ENCODE measurements at places on chromosomes 16 and 17.

DNA sequence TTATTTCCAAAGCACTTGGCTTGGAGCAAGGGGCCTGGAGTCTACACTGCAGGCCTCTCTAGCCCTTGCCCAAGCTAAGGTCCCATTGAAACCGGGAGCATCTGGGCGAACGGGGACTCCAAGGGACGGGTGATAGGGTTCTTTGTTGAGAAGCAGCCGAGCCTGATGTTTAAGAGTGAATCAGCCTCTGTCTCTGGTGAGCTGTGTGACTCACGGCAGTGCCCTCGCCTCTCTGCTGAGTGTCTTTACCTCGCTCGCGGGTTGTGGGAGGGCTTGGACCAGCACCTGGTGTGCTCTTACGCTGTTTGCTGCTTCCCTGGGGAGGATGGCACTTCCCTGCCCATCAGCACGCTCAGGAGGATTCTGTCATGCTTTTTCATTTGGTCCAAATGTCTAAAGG lies 1.3 kb downstream of the HGS start:
- H3K36me3 ChIP-seq: no peaks in the 10 kb centered on the region
- no peaks in the 10 kb centered on the region for H3K27me3 ChIP-seq
- peaks cover 11% of the 10 kb centered on the region for H3K4me1 ChIP-seq
- H3K27ac ChIP-seq: no peak overlapping the region

DNA sequence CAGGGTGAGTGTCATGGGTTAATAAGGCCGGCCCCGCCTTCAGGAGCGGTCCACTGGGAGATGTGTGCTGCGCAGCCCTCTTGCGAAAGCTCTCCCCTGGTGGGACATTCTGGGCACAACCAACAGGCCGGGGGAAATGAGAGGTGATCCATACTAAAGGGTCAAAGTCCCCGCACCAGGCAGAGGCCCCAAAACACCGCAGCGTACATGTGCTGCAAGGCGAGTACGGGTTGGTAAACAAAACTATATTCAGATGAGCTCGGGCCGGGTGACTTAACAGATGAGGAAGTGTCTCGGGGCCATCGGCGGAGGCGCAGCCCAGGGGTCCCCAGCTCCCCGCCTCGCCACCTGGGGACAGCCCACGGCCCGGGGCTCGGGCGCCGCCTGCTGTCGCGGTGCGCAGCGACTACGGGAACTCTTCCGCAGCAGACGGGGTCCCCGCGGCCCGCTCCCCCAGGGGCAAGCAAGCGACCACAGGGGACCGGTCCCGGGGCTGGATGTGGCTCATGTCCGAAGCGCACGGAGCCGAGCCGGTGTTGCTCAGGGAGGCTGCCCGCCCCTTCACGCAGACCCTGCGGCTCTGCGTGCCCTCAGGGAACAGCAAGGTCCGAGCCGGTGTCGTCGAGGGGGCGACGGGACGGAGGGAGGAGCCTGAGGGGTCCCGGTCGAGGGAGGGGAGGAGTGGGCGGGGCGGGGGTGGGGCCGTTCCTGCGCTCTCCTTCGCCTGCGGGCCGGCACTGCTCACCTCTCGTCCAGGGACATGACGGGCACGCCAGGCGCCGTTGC lies at the start of gene RAB37:
RAB37 (plus strand) TSS at position 744 of the 786 bp plus-strand sequence; CDS start at position 761, 17 bp downstream.
- H3K36me3 ChIP-seq: no peaks in the 10 kb centered on the region
- H3K27me3 ChIP-seq: peaks cover 8% of the 10 kb centered on the region
- no peak for DNase-seq
- no peak within 1 kb of the TSS for H3K27ac ChIP-seq
- peak within 1 kb of the TSS; percentile 2 for H3K4me3 ChIP-seq

DNA sequence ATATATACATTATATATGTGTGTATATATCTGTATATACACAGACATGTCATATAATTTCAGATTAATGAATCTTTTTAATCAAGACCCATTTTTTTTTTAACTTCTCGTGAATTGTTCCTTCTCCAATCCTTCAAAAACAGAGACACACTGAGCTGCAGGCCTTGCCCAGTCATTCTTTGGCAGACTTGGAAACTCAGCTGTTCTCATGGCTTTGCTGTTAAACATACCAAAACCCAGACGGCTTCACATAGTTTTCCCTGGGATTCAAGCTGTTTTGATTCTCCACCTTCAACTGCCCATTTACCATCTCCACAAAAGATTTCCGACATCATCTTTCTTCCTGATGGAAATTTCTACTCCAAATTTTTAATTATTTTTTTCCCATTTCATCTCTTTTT lies 148.7 kb downstream of the KCNJ2 start:
- no peak overlapping the region for H3K27ac ChIP-seq
- H3K36me3 ChIP-seq: no peaks in the 10 kb centered on the region
- no peak for DNase-seq

- no peaks in the 10 kb centered on the region for H3K4me1 ChIP-seq
- H3K4me3 ChIP-seq: no peak overlapping the region
- no peaks in the 10 kb centered on the region for H3K36me3 ChIP-seq
- no peak overlapping the region for H3K27ac ChIP-seq
- DNase-seq: no peak
These were observed 82.2 kb upstream of the ARL4D start for GRCh38 chr17:43316522-43317142.

DNA sequence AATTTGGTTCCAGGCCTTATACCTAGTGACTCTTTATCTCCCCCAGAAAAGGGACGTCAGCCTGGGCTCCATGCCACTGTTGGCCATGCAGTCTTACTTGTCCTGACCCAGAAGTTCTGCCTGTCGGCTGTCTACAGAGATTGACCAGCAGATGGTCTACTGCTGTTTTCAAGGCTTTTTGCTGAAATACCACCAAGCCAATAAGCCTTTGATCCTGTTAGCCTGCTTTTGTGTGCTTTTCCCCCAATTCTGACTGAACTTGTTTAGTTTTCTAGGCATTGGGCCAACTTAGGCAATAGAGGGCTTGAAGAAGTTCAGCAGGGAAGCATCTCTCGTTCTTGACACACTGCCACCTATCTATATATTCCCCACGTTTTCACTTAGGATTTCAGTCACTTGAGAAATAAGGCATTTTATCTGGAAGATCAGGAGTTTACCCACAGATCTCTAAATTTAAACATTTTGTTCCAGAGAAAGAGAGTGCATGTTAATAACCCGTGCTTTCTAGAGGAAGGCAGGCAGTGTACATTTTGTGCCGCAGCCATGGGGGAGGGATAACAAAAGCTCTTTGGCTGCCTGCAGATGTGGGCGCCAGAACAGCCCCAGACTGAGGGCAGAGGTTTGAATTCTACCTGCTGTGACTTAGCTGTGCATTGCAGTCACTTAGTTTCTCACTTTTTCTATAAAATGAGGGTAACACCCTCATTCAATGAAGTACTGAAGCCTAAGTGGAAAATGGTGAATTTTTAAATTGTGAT lies 12.3 kb upstream of the CARMIL2 start:
- H3K36me3 ChIP-seq: no peaks in the 10 kb centered on the region
- DNase-seq: no peak
- no peaks in the 10 kb centered on the region for H3K27me3 ChIP-seq
- H3K4me3 ChIP-seq: no peak overlapping the region
- peaks cover 3% of the 10 kb centered on the region for H3K4me1 ChIP-seq
- no peak overlapping the region for H3K27ac ChIP-seq

DNA sequence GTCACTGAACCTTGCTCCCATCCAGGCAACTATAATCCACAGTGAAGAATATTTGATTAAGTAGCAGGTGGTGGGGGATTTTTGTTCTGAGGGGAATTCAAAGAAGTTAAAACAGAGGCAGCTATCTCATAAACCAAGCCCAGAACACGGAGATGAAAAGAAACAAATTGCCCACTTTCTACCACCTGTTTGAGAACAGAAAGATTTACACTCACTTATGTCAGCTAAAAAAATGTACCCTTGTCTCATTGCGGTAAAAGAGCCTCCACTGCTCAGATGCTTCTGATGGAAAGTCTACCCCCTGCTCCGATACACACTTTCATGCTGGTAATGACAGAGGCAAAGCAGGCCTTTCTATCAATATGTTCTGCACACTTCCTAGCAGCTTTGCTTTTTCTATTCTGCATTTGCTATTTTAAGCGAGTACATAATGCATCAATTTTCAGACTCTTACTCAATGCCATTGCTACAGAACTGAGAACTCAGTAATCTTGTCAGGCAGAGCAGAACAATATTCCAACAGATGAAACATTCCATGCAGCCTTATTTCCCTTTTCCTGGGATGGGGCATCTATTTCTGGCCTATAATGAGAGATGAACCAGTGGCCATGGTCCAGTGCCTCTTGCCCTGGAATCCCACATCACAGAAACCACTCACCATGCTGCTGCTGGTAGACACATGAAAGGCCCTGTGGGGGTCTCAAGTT lies 29.0 kb downstream of the CDK5R1 start:
- H3K4me1 ChIP-seq: no peaks in the 10 kb centered on the region
- DNase-seq: no peak
- H3K36me3 ChIP-seq: no peaks in the 10 kb centered on the region
- H3K27ac ChIP-seq: no peak overlapping the region
- H3K27me3 ChIP-seq: no peaks in the 10 kb centered on the region
- no peak overlapping the region for H3K4me3 ChIP-seq

DNA sequence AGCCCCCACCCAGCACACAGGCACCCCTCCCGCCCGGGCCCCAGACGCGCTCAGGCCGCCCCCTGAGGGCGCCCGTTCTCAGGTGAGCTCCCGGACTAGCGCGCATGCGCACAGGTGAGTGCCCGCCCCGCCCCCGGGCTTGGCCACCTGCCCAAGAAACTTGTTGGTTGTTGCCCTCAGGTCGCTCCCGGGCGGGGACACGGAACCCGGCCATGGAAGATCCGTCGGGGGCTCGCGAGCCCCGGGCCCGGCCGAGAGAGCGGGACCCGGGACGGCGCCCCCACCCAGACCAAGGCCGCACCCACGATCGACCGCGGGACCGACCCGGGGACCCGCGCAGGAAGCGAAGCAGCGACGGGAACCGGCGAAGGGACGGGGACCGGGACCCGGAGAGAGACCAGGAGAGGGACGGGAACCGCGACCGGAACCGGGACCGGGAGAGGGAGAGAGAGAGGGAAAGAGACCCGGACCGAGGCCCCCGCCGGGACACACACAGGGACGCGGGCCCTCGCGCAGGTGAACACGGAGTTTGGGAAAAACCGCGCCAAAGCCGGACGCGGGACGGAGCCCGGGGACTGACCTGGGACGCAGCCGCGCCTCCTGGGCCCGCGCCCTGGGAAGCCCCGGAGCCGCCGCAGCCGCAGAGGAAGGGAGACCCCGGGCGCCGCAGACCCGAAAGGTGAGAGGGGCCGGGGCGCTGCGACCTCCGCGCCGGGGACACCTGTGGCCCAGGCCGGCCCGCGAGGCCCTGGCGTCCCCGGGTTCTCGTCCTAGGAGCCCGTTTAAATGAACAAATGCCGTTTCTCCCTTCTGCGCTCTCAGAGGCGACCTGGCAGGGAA lies at the start of gene MARVELD3:
MARVELD3 (plus strand) TSS at position 167 of the 840 bp plus-strand sequence; CDS start at position 213, 46 bp downstream.
- peak; percentile 94 for DNase-seq
- H3K4me1 ChIP-seq: no peaks in the 10 kb centered on the region
- H3K36me3 ChIP-seq: no peaks in the 10 kb centered on the region
- H3K27ac ChIP-seq: peak within 1 kb of the TSS; percentile 79

- no peaks in the 10 kb centered on the region for H3K36me3 ChIP-seq
- no peak overlapping the region for H3K4me3 ChIP-seq
- no peaks in the 10 kb centered on the region for H3K4me1 ChIP-seq
- no peak for DNase-seq
These were observed 145.2 kb downstream of the MYO1D start for GRCh38 chr17:32731556-32732295.

DNA sequence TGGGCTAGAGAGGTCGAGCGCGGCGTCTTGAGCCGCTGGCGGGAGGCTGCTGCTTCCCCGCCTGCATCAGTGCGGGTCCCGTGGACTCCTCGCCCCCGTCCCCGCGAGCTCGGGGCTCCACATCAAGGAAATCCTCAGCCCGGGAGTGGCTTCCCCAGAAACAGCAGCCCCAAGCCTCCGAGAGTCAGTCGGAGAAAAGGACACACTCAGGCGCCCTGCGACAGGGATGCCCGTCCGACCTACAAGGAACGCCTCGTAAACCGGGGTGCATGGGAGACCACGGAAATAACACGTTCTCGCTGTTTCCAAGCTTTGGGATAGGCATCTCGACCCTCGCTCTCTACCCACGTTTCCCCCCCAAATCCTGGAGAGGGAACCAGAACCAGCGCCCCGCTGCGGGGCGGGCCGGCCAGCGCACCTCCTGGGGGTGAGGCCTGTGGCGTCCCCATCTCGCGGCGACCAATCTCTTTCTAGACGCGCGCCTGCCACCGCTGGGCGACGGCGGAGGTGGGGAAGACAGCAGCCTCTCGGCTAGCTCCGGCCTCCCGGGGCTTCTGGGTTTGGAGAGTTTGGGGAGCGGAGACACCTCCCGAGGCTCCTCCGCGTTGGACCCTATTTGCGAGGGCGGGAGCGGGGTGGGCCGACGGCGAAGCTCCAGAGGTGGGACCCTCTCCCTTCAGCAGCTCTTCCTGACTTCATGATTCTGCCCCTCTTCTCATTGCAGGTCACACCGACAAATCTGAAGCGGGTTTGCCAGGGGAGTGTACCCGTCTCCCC lies 759 bp upstream of the TP53I13 start:
- H3K36me3 ChIP-seq: no peaks in the 10 kb centered on the region
- no peaks in the 10 kb centered on the region for H3K27me3 ChIP-seq
- peak; percentile 56 for DNase-seq
- H3K4me3 ChIP-seq: peak overlapping the region; percentile 62
- H3K4me1 ChIP-seq: peaks cover 4% of the 10 kb centered on the region

DNA sequence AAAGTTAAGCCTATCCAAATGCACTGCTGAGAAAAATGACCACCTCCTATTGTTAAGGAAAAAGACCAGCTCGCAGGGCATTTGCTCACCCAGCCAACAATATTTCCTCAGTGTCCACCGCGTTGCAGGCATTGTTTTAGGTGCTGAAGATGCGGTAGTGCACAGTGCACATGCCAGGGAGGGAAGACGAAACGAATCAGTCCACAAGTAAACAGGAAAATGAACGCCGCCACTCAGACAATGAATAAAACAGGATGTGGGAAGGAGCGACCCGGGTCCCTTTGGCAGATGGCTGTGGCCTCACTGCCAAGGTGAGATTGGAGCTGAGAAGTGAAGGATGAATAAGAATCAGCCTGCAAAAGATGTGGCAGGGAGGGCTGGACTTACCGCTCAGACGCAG lies 249.2 kb downstream of the FOXL1 start:
- DNase-seq: no peak
- no peak overlapping the region for H3K4me3 ChIP-seq
- H3K27me3 ChIP-seq: peaks cover 13% of the 10 kb centered on the region
- H3K4me1 ChIP-seq: no peaks in the 10 kb centered on the region
- H3K27ac ChIP-seq: no peak overlapping the region
- no peaks in the 10 kb centered on the region for H3K36me3 ChIP-seq
